ENCODE measurements at places on chromosomes 7 and 10.
A peak's percentile ranks its signal among the peaks of the same experiment; 100 is the strongest.

DNA sequence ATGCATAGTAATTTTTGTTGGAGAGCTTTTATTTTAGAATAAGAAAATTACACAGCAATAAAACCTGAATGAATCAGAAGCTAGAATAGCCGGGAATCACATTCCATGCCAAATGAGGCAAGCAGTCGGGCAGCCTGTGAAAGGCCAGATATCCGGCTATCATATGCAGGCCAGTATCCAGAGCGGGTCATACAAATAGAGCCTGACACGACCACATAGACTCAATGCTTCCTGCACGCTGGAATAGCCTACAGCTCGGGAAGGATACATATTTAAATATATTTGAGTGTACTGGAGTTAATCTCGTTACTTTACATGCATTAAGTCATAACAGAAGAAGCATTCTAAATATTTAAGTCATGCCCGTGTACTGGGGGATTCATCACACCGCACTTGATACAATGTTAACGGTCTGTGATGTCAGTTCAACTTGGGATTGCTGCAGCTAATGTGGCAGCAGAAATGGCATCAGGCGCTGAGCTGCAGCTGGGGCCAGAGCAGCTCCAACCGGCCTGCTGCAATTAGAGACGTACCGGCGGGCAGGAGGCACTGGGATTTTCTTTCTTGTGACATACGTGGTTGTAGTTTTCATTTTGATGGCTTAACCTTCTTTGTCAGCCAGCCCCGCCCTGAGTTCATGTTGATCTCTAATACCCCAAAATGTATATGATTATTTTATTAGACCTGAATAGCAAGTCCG is 112.0 kb downstream of the EBF3 start:
- no peak for DNase-seq

DNA sequence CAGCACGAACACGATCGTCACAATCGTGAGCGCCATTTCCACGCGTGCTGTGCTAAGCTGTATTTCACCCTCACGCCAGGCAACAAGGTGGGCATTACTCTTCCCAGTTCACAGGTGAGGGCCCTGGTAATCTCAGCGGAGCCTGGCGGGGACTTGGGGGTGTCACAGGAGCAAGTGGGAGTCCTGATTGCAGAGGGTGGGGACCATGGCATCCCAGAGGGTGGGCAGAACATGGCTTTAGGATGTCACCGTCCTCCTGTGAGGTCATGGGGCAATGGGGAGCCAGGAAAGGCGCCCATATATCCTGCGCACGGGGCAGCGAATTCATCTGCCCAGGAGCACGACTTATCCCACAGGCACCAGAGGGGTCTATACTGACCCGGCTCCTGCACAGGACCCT is 489.8 kb downstream of the DNAJB6 start:
- DNase-seq = no peak

DNA sequence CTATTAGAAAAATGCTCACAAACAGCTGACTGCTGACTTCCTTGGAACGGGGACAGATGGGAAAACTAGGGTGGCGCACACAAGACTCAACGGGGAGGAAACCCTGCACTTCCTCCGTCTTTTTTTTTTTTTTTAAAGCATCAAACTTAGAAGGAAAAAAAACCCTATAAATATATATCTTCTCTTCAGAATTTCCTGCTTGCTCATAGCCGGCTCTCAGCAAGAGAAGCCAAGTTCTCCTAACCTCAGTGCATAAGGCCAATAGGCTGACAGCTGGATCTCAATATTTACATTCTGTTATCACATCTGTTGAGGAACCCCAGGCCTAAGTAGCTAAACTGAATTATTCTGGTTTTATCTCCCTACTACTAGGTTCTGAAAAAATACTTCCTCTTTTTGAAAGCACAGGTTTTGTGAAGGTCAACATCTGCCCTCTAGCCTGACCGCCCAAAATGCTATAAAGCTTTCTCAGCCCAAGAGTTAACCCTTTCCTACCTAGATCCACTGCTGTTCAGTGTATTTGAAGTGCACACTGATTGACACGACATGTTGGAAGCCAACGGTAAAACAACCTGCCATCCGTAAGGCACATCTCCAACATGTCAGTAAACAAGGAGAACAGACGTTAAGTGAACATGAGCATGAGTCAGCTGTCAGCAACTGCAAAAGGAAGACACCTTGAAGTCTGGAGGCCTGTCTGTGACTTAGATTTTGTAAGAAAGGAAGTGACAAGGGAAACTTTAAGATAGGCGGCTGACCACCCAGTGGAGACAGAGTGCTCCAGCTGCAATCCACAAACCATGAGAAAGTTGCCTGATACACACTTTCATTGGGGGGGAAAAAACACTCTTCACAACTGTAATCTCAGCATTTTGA is 83.8 kb downstream of the EBLN1 start:
- DNase-seq = no peak

DNA sequence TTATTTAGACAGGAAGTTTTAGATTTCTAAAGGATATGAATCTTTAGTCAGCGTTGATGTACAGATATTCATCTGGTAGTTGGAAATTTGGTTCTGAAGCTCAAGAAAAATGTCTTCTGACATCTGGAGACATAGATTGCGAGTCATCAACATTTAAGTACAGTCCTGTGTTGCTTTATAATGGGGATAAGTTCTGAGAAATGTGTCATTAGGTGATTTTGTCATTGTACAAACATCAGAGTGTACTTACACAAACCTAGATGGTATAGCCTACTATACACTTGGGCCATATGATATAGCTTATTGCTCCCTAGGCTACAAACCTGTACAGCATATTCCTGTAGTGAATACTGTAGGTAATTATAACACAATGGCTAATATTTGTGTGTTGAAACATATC is 49.6 kb upstream of the UBN2 start:
- DNase-seq = no peak

DNA sequence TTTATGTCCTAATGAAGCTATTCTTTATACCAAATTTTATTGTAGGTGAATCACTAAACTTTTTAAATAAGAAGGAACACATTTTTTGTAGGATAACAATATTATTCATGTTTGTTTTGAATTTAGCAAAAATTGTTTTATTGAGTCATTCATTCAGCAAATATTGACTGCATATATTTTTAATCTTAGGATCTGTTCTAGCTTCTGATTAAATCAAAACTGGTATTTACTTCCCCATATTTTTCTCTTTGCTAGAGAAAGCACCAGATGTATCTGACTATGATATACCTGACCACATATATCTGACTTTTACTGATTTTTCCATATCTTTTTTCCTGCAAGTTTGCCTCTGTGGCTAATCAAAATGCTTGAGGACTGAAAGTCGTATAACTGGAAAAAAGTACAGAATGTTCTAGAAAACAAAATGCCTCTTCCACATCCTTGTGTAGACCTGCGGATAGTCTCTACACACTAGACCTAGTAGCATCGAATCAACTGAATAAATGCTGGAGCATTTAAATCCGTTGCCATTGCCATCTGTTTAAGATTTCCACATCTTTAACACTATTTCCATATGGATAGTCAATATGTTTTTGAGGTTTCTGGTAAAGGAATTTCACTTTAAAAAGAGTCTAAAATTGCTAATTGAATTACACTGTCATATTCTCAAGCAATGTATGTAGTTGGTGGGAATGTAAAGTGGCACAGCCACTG is 594.7 kb downstream of the KCNMA1 start:
- DNase-seq = no peak

DNA sequence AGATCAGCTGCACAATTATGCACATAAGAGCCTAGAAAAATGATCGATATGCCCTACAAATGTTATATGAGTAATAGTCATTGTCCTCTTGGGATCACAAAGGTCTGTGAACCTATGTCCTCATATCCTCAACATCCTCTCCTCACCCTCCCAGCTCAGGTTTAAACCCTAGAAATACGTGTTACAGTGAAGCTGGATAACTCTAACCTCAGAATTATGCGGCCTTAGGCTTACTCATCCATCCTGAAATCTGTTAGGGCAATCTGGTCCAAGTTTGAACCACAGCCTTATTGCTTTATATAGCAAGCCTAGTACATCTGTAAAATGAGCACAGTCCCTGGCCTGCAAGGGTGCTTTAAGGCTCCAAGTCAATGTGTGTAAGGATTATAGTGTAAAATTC is 84.2 kb upstream of the FRMD4A start:
- no peak for DNase-seq

- no peak for DNase-seq
Measured at GRCh38 chr10:1183701-1184100, 127.5 kb downstream of the WDR37 start.

- DNase-seq = no peak
Measured at GRCh38 chr10:110762109-110762848, 109.4 kb upstream of the PDCD4 start.

GRCh38 chr10:70096705-70097420 is 35.8 kb downstream of the AIFM2 start:
- no peak for DNase-seq

DNA sequence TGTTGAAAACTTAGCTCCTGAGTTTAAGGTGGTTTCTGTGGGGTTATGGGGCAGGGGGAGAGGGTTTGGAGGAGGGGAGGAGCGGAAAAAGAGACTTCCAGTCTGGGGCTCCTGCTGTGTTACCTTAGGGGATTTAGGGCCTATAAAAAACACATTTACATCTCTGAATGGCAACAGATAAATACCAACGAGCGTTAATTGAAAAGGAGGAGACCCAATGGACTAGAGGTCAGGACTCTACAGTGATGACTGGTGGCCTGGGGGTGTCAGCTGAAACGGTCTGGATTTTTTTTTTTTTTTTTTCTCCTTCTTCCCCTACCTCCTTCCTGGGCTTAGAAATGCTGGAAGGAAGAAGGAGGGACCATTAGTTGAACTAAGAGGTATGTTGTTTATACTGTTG is 47.4 kb downstream of the AUTS2 start:
- DNase-seq = no peak

GRCh38 chr10:93236393-93237040 is 162.8 kb downstream of the CYP26A1 start:
- no peak for DNase-seq

DNA sequence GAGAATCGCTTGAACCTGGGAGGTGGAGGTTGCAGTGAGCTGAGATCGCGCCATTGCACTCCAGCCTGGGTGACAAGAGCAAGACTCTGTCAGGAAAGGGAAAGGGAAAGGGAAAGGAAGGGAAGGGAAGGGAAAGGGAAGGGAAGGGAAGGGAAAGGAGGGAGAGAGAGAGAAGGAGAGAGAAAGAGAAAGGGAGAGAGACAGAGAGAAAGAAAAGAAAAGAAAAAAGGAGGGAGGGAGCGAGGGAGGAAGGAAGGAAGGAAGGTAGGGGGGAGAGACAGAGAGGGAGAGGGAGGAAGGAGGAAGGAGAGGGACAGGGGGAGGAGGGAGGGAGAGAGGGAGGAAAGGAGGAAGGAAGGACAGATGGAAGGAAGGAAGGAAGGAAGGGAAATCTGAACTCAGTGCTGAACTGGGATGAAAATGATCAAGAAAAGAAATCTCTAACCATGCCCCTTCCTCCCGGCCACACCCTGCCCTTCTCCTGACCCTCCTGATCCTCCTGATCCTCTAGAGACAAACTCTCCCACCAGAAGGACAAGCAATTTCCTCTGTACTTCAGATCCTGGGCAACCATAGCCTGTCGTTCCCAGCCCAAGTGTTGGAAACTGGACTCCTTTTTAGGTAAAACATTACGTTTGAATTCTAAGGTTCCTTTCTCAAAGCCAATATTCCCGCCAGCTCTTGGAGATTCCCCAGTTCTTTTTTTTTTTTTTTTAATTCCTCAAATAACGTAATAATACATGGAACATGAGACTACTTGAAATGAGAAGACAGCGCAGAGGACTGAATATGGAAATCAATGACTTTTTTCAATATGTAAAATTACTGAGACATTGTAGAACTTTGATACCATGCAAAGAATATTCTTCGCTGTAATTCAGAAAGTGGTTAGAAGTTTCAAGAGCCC is 32.1 kb downstream of the NMT2 start:
- DNase-seq = no peak

DNA sequence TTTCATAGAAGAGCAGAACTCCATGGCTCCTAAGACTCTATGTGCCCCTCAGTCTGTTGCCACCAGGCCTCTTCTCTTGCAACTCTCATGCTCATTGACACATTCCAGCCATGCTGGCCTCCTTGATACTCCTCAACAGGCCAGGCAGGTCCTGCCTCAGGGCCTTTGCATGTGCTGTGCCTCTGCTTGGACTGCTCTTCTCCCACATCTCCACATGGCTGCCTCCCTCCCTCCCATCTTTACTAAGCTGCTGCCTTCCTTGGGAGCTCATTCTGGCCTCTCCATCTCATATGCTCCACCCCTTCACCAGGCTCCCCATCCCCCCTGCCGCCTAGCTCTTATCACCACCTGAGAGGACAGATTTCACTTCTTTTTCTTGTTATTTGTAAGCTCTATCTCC is 103.8 kb upstream of the GPR26 start:
- DNase-seq = no peak

DNA sequence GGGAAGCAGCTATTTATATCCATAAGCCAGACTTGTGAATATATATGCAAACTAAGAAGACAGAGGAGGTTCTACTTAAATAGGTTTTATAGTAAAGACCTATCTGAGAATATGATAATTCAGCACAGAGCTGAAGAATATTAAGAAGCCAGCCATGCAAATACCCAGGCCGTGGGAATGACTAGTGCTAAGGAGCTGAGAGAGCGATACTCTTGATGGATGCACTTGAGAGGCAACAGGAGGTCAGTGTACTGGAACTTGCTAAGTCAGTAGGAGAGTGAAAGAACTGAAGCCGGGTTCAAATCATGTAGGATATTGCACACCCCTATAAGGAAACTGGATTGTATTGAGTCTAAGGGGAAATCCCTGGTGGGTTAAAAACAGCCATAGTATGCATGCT is 943.6 kb upstream of the MBL2 start:
- DNase-seq = no peak

GRCh38 chr7:47227762-47228177 is 354.1 kb downstream of the TNS3 start:
- peak; percentile 14 for DNase-seq

DNA sequence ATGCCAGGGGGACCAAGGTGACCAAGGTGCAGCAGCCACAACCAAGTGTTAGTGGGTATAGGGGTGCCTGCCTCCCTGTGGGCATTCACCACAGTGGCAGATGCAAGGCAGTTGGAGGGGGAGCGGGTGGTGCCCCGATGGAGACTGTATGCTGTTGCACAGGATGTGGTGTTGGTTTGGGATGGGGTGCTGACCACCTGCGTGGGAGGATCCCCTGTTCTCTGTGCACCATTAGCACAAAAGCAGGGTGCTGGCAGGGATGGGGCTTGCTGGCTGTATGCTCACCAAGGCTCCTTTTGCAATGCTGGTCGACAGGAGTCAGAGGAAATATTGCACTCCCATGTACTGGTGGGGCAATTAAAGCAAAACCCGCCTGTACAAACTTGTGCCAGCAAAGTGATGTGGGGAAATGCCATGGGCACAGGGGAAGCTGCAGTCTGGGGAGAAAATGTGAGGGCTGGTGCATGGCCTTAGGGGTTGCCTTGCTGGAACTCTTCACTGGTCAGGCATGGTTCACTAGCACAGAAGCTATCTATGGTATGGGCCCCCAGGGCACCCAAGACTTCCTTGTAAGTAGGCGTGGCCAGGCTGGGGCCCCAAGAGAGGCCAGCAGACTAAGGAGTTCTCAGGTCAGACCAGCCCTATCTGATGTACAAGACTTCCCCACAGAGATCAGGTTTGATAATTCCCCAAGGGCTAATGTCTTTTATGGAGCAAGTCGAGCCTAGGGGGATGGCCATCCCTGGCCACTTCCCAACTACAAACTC is 51.9 kb upstream of the GNAT3 start:
- DNase-seq = no peak
